GM03348 (cell line): ENCODE measurements at places on chromosomes 3 and 15.

DNA sequence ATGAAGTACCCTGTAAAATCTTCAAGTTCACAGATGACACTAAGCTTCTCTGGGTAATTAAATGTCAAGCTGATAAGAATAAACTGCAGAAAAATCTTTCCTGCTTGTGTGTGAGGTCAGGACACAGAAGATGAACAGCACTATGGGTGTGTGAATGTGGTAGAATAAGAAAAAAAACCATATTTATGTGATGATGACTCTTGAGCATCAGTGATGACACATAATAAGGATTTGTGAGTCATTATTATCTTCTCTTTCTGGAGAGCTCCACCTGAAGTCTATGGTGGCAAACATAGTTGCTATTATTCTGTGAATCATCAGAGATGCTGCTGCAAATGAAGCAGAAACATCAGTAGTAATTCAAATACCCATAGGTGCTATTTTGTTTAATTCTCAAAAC, 422.4 kb downstream of the DIPK2A start:
- DNase-seq: no peak

- peak; percentile 16 for DNase-seq
Measured at GRCh38 chr3:8899876-8900460, 63.3 kb downstream of the RAD18 start.

- no peak for DNase-seq
Measured at GRCh38 chr3:49724586-49724985, 835 bp upstream of the GMPPB start.

DNA sequence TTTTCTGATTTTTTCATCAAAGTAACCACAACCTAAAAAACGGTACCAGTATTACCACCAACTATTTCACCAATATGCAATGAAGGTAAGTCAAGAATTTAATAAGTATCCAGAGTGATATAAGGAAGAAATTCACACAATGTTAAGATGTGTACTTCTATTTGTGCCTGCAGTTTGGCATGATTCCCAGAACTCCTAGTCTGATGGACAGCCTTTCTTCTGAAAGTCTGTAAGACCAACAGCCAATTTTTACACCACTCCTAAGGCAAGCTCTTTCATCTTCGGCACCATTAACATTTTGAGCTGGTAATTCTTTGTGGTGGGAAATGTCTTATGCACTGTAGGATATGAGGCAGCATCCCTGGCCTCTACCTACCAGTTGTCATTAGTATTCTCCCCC, 108.3 kb downstream of the VPS13C start:
- DNase-seq: no peak

- no peak for DNase-seq
Measured at GRCh38 chr3:180072786-180073185, 36.0 kb upstream of the PEX5L start.

DNA sequence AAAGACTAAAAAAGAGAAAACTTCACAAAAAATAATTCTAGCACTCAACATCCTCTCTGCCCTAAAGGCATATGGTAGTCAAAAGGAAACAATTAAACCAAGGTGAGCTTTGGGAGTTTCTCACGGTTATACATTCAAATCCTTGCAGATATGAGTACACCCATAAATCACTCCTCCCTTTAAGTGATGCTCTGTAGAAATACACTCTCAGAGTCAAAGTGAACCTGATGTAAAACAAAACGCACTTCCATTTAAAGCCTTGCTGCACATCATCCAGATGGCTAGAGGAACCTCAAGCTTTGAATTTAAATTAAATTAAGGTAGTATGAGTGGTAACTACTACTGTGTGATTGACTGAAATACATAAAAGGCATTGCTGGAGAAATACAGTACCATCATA, 36.0 kb upstream of the AADAC start:
- no peak for DNase-seq

GRCh38 chr15:89346516-89347231, 12.1 kb upstream of the POLG start:
- no peak for DNase-seq

- no peak for DNase-seq
Measured at GRCh38 chr15:99472416-99473145, 93.2 kb upstream of the MEF2A start.

- DNase-seq: peak; percentile 95
Measured at GRCh38 chr3:186783058-186783730, at the start of gene EIF4A2. TSS of gene EIF4A2 (plus strand) at chr3:186783577. CDS start at chr3:186783611, 34 bp downstream.

DNA sequence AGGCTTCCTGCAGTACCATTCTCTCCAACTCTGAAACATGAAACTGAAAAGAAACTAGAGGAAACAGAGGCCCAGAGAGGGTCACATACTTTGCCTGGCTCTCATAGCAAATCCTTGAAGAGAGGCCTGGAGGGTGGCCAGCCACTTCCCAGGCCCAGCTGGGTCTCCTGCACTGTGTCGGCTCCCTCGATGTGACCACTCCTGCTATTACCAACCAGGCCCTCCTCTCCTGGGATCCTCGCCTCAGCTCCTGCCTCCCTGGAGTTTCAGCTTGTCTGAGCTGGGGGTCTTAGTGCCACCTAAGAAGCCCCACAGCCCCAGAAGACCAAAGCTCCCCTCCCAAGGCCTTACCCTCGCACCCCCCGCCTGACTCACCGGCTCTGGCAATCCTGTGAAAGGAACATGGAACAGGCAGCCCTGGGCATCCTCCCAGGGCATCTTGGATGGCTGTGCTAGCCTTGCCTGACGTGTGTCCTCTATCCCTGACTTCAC, 4.6 kb downstream of the LOXL1 start:
- peak; percentile 83 for DNase-seq

- DNase-seq: no peak
Measured at GRCh38 chr3:107516475-107516874, 6.3 kb upstream of the BBX start.

GRCh38 chr15:64979252-64979710, 10.4 kb downstream of the SPG21 start:
- DNase-seq: no peak

- DNase-seq: no peak
Measured at GRCh38 chr15:56767315-56767714, 34.0 kb upstream of the ZNF280D start.

GRCh38 chr15:63797116-63797515, 36.6 kb downstream of the HERC1 start:
- no peak for DNase-seq

DNA sequence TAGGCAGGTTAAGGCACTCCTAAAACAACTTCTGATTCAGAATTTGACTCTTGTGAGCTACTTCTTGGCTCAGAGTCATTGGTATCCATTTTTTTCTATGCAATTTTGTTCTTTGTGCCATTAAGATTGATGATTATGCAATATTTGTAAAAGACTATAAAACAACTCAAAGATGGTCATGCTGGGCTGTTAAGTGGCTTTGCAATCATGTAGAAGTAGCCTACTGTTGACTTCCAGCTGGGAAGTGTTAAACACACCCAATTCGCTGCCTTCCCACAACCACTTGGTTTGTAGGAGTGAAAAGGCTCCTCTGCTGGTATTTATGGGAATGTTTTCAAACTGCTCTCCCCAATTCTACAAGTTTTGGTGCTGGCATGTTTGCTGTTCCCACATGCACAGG, 74.7 kb upstream of the COL6A6 start:
- no peak for DNase-seq

DNA sequence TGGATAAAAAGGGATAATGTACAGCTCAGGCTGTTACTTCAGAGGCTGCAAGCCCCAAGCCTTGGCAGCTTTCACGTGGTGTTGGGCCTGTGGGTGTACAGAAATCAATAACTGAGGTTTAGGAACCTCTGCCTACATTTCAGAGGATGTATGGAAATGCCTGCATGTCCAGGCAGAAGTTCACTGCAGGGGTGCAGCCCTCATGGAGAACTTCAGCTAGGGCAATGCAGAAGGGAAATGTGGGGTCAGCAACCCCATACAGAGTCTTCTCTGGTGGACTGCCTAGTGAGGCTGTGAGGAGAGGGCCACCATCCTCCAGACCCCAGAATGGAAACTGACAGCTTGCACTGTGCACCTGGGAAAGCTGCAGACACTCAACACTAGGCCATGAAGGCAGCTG, 1350.3 kb downstream of the ROBO2 start:
- no peak for DNase-seq

DNA sequence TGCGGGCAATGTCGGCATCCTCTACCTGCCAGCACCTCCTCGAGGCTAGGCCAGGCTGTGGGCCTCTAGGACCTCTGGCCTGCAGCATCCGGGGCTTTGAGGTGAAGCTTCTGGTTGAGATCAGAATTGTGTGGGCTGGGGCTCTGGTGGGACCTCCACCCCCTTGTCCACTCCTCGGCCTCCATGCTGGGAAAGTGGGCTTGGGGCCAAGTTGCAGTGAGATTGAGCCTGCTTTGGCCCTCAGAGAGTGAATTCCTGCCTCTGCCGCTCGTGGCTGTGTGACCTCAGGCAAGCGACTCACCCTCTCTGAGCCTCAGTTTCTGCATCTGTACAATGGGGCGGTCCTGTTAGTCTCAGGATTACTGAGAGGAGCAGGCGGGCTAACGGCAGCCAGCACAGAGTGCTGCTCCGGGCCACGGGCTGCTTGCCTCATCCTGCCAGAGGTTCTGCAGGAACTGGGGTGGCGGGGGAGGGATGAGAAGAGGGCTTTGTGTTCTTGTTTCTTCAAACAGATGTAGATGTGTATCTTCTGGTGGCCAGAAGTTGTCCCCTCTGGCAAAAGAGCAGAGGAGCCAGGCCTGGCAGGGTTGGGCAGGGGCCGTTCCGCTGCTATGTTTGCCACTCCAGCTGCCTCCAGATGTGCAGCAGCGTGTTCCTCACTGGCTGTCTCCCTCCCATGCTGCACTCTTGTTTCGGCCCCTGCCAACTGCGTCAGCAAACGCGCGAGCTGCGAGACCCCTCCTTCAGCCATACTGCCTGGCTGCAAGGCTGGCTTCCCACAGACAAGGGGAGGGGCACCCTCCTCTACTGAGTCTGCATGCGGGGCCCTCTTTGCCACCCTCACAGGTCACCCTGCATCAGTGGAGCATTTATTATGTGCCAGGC, 33.7 kb downstream of the FBLN2 start:
- no peak for DNase-seq
